ENCODE measurements at places on chromosomes 6 and 20.
A peak's percentile ranks its signal among the peaks of the same experiment; 100 is the strongest.

- DNase-seq = no peak
Observed at GRCh38 chr20:5925551-5925950, 24.8 kb downstream of the TRMT6 start.

- no peak for DNase-seq
Observed at GRCh38 chr20:14453259-14453658, 115.8 kb upstream of the FLRT3 start.

DNA sequence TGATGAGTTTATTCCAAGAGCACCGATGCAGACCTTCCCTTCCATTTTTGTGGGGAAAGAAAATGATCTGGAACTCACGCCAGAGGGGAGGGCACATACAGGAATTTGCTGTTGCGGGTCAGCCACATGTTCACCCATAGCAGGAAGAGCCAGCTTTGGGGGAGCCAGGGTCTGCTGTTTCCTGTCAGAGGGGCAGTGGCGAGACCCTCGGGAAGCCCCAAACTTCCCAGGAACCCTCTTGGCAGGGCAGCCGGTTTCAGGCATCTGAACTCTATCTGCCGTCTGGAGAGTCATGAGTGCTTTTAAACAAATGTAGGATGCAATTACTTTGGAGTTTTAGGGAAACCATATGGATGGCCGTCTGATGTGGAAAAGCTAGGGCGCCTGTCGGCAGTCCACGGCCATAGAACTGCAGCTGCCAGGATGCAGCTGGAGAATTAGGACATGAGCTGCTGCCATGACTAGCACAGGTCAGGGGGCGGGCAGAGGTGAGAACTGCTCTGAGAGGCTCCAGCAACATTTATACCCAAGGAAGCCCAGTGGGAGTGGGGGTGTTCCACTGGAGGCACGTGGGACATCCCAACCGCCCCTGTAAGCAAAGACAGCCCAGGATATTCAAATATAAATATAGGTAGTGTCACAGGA is 14.8 kb upstream of the SERPINB9 start:
- no peak for DNase-seq

DNA sequence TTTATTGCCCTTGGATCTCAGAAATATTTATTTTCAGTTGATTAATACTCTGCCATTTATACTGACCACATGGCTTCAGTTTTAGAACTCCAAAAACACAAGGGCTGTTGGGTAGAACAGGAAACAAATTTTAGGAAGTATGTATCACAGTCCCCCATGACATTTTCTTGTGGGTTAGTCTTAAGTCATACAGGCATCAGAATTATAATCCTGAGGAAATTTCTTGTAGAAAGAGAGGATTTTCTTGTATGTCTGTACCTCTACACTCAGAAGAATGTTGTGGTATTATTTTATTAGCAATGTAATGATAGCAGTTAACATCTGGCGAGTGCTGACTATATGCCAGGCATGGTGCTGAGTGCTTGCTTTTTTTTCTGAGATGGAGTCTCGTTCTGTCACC is 302.9 kb downstream of the CLIC5 start:
- DNase-seq = no peak

DNA sequence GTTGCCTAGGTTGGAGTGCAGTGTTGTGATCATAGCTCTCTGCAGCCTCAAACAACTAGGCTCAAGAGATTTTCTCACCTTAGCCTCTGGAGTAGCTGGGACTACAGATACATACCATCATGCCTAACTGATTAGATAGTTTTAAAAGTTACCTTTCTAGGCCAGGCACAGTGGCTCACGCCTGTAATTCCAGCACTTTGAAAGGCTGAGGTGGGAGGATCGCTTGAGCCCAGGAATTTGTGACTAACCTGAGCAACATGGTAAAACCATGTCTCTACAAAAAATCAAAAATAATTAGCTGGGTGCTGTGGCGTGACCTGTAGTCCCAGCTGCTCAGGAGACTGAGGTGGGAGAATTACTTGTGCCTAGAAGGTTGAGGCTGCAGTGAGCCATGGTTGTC is 41.2 kb downstream of the SLC17A5 start:
- DNase-seq = no peak

- DNase-seq = peak; percentile 75
Observed at GRCh38 chr6:32148289-32149091, 3.2 kb downstream of the PRRT1 start.

DNA sequence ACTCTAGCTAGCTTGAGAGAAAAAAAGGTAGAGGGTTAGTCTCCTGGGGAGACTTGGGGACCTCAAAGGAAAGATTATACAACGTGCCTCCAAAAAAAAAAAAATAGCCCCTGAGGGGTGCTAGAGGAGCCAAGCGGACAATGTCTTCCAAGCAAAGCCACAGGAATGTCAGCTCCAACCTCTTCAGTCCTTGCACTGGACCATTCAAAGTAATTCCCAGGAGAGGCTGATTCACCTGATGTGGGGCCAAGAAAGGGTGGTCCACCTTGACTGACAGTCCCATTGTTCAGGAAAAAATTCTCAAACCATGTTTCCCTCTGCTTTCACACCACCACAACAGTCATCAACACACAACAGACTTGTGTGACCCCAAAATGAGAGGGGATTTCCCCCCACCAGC is 30.7 kb downstream of the ASIP start:
- no peak for DNase-seq

- DNase-seq = no peak
Observed at GRCh38 chr6:8562125-8562524, 126.8 kb upstream of the SLC35B3 start.

All from activated naive CD8-positive, alpha-beta T cell treated with anti-CD3 and anti-CD28 coated beads, Interleukin-2, amount 50 U/mL, for 24 hours (primary cell).